Activated CD8-positive, alpha-beta T cell treated with anti-CD3 and anti-CD28 coated beads, Interleukin-2, amount 10 ng/mL, durations not matched to agents 7 days and 5 days (primary cell): ENCODE measurements at places on chromosomes 6 and 20. TPM values are rescaled to one million over a fixed set of nuclear protein-coding genes. Genes with fewer than 3 reads are reported as not detected.

DNA sequence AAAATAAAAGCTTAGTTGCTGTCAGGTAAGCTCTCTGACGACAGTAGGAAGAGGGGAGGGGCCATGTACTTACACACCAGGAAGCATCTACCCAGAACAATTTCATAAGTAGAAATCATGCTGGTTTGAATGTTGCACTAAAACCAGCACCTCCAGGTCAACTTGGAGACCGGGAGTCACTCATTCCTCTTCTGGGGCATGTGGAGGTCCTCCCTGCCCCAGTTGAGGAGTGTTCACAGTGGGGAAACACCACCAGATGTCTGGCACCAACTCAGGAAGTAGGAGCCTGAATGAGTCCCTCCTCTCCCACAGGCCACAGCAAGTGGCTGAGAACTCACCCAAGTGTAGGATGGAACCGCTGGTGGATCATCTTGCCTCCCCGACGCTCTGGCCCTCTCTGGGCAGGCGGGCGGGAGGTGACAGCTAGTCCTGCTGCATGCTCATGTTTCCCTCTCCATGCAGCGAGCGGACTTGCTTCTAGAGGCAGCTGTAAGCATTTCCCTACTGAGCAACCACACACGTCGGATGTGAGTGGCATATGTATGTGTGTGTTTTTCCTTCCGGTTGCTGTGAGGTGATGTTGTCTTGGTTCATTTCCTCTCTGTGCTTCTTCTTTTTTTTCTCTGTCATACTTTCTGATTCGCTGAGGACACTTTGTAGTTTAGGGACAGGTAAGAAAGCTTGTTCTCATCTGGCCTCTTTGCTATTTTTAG, 149.5 kb upstream of the NEDD9 start:
- H3K27me3 ChIP-seq = peaks cover 2% of the 10 kb centered on the region
- H3K36me3 ChIP-seq = peaks cover 41% of the 10 kb centered on the region
- peak; percentile 87 for DNase-seq
- peak overlapping the region; percentile 91 for H3K4me3 ChIP-seq

GRCh38 chr20:10671221-10671918, 2.4 kb downstream of the JAG1 start:
- H3K4me1 ChIP-seq = peaks cover 27% of the 10 kb centered on the region
- peaks cover 35% of the 10 kb centered on the region for H3K27me3 ChIP-seq
- H3K27ac ChIP-seq = no peak overlapping the region
- H3K4me3 ChIP-seq = no peak overlapping the region
- H3K36me3 ChIP-seq = peaks cover 2% of the 10 kb centered on the region

- no peaks in the 10 kb centered on the region for H3K4me1 ChIP-seq
- no peak overlapping the region for H3K27ac ChIP-seq
- no peaks in the 10 kb centered on the region for H3K36me3 ChIP-seq
- peaks cover 20% of the 10 kb centered on the region for H3K27me3 ChIP-seq
- no peak for DNase-seq
Measured at GRCh38 chr20:46434597-46434996, 28.2 kb upstream of the ELMO2 start.

- H3K27me3 ChIP-seq = no peaks in the 10 kb centered on the region
- H3K36me3 ChIP-seq = peaks cover 54% of the 10 kb centered on the region
- H3K4me1 ChIP-seq = peaks cover 65% of the 10 kb centered on the region
- no peak for DNase-seq
Measured at GRCh38 chr6:109449064-109449794, 6.3 kb downstream of the MICAL1 start.

Gene OR2J3
- total RNA-seq = not detected
